ENCODE measurements at places on chromosomes 7 and 10.

DNA sequence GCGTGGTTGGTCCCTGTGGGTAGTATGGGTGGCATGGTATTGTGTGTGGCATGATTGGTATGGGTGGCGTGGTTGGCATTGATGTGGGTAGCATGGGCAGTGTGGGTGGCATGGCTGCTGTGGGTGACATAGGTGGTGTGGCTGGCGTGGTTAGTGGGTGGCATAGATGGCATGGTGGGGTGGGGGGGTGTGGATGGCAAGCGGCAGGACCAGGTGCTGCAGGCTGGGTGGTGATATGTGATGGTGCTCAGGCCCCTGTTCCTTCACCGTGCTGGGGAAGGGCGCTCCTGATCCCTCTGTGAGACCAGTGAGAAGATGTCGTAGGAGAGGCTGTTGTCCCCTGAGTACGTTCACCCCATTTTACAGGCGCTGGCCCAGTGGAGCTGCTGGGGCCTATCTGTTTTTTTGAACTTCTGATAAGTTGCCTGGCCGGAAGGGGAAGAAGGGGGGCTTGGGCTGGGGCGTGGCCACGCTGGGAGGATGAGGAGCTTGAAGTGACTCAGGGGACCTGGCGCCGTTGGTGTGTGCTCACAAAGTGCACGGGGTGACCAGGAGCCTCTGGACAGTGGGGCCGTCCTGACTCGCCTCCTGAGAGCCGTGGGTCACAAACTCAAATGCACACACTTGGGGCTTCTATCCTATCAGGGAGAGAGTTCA lies 17.5 kb downstream of the INPP5A start:
- no peak for DNase-seq

DNA sequence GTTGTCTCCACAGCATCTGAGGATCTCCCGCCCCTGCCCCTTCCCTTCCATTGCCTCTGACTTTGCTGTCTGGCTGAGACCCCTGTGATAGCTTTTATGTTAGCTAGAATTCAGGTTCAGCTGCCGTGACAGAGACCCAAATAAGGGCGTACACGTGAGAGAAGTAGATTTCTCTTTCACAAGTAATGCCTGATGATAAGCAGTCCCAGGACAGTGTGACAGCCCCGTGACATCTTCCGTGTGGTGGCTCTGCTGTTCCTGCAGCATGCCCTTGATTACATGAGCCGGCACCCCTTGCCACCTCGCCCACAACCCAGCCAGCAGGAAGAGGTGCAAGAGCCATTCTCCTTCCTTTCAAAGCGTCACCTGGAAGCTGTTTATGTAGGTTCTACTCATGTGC lies 130.9 kb upstream of the PODXL start:
- no peak for DNase-seq

DNA sequence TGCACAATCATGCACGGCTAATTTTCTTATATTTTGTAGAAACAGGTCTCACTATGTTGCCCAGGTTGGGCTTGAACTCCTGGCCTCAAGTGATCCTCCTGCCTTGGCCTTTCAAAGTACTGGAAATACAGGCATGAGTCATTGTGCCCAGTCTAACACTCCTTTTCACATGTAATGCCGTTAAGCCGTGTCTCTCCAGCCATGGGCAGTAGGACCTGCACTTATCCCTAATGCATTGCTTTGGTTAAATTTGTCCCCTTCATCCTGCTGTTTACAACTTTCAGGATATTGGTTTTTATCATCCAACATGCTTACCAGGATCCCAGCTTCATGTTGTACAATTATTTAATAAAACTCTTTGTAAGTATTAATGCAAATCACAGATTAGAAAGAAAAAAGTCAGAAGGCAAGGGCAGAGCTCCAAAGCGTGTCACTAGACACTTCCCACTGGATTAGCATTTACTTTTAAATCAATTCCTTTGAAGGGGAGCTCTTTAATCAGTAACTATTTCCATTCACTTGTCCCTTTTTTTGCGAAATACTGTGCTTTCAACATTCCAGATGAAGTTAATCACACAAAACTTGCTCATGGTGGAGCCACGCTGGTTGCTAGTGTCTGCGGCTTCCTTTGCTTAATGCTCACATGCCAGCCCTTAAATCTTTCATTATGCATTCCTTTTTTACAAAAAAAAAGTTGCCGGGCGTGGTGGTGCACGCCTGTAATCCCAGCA lies 256.0 kb upstream of the AUTS2 start:
- DNase-seq: peak; percentile 2

- DNase-seq: no peak
Measured at GRCh38 chr7:46243406-46243805, 322.3 kb upstream of the IGFBP3 start.

DNA sequence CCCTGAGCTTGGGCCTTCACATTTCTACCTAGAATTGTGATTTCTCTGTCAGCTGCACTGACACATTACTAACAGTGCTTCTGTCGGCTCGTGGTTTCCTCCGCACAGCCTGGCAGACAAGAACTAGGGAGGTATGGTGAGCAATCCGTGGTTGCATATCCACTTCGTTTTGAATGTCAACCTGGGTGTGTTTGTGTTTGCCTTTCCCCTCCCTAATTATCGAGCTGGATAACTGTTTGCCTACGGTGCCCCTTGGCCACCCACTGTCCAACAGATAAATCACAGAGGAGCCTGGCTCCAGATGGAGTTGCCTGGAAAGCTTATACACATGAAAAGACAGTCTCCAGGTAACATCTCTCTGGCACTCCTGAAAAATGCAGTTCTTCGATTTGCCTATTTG lies 228.8 kb downstream of the TRIL start:
- no peak for DNase-seq

DNA sequence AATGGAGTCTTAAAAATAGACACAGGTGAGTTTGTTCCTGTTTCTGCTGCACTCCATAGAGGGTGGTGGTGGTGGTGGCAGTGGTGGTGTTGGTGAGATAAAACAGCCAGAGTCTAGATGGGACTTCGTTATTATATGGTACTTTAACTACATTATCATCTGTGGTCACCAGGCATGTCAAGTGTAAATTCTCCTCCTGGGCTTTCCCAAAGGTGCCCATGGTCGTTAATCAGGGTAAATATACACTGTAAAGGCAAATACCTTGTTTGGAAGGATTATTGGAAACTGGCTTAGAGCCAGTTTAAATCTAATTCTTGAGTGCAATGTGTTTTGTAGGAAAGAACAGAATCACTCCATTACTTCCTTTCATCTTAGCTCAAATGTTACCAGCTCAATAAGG lies 21.5 kb upstream of the COMMD3 start:
- no peak for DNase-seq

GRCh38 chr7:30668102-30668501 lies 14.2 kb downstream of the CRHR2 start:
- DNase-seq: no peak

- peak; percentile 91 for DNase-seq
Measured at GRCh38 chr10:132319853-132320653, 11.9 kb upstream of the LRRC27 start.

- no peak for DNase-seq
Measured at GRCh38 chr10:1886039-1886438, 148.7 kb upstream of the ADARB2 start.

GRCh38 chr7:2074691-2075090 lies 158.1 kb downstream of the MAD1L1 start:
- DNase-seq: no peak

- no peak for DNase-seq
Measured at GRCh38 chr7:122339145-122339904, 34.8 kb upstream of the FEZF1 start.

GRCh38 chr7:1124816-1125602 lies 35.0 kb downstream of the ZFAND2A start:
- DNase-seq: no peak

- DNase-seq: no peak
Measured at GRCh38 chr7:30453921-30454320, 24.7 kb downstream of the NOD1 start.

DNA sequence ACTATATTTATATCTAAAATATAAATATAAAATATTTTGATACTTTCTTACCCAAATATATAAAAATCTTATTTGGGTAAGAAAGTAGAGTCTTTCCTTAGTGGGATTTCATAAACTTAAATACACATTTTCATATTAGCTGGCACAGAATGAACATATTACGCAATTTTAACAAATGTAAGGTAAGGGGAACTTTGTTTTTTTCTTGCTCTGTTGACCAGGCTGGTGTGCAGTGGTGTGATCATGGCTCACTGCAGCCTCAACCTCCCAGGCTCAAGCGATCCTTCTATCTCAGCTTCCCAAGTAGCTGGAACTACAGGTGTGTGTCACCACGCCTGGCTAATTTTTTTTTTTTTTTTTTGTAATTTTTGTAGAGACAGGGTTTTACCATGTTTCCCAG lies 18.3 kb downstream of the CYP26A1 start:
- DNase-seq: no peak

GRCh38 chr10:101130984-101131961 lies at the start of gene TLX1:
Gene TLX1 (plus strand): TSS chr10:101131300. CDS start chr10:101131542, 242 bp downstream.
- no peak for DNase-seq

- DNase-seq: no peak
Measured at GRCh38 chr7:97871659-97872024, 566 bp downstream of the ASNS start.

DNA sequence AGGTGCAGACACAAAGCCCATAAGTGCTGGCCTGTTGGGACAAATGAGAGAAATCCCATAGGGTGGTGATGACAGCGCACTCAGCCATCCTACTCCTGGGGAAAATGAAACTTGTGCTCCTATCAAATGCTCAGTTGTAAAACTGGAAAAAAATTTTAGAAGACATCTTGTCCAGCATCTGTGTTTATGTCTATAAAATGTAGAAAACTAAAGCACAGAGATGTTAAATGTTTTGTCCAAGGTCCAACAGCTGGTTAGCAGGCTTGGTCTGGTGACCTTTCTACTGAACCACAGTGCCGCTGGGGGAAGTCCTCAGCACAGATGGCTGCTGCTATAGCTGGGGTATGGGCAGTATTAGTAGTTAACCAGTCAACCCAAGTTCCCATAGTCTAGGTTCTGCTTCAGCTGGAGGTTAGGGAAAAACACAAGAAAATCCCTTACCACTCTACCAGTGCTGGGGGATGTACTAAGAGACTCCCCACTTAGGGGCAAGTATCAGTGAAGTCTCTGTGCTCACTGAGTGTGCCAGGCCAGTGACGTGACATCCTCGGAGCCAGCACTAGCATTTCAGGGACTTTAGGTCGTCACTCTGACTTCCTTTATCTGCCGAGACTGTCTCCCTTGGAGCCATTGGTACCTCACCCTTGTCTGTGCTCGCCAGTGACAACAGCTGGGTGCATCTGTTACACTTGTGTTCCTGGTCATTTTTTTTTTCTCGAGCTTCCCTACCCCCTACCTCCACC lies 1.9 kb downstream of the TSPAN33 start:
- no peak for DNase-seq

DNA sequence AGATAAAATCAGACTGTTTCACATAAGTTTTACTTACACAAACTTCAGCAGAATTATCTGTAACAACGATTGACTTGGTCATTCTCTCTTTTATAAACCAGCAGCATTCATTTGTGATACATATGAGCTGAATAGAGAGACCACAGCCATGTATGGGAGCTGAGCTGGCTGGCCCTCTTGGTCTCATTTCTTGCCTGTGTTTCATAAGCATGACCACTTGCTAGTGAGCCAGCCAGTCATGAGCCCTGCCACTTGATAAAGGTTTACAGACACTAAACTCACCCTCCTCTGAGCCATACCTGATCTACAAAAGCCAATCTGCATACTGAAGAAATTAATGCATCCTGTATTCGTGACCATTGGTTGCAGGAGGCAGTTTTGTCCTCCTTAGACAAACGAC lies 82.1 kb downstream of the PKD1L1 start:
- DNase-seq: no peak

GRCh38 chr10:128571071-128571470 lies 444.8 kb upstream of the MKI67 start:
- DNase-seq: no peak

- DNase-seq: no peak
Measured at GRCh38 chr10:18483516-18484186, 167.7 kb downstream of the NSUN6 start.

DNA sequence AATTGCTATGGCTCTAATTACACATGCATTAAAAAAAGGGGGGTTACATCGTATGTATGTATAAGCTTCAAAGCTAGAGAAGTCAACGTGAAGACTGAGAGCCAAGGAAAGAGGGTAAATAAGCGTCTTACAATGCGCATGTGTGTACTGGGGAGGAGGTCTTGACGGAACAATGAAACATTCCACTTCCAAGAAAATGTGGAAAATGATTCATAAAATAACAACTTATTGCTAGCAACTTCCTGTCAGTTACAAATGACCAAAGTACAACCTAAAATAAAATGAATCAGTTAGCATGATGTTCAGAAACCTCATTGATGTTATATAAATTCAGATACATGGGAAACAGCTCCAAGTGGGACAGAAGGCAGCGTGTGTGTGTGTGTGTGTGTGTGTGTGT lies 104.1 kb upstream of the RHEB start:
- DNase-seq: peak; percentile 89

Measured in iris pigment epithelial cell (primary cell).